HuH-7.5 (cell line): ENCODE measurements at places on chromosomes 6 and 20.

DNA sequence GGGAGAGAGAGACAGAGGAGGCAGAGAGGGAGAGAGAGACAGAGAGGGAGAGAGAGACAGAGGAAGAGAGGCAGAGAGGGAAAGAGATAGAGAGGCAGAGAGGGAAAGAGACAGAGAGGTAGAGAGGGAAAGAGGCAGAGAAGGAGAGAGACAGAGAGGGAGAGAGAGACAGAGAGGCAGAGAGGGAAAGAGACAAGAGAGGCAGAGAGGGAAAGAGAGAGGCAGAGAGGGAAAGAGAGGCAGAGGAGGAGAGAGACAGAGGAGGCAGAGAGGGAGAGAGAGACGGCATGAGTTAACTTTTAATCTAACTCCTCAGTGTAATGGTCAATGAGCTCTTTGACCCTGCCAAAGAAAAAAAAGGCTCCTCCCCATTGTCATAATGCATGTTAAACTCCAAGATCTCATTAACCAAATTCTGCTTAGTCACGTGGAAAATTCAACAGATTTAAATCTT is 7.1 kb downstream of the ELOVL2 start:
- no peak for DNase-seq

- DNase-seq, result no peak
These were observed 336.0 kb downstream of the SYNE1 start for GRCh38 chr6:152301021-152301764.

DNA sequence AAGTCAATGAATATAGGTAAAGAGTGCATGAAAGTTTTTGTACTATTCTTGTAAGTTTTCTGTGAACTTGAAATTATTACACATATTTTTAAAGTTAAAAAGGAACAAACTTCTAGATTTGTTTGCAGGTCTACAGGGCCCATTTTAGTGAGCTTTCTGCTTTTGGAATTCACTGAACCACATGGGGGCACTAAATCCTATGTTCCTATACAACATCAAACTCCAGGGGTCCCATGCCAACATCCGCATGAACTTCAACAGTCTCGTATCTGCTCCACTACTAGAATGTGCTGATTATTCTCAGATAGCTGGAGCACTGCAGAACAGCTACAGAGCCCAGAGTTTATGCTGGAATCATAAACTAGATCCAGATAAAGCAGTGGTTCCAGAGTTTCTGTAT is 347.9 kb upstream of the SPTLC3 start:
- DNase-seq, result no peak

GRCh38 chr6:16095180-16095579 is 33.7 kb upstream of the MYLIP start:
- DNase-seq, result no peak

DNA sequence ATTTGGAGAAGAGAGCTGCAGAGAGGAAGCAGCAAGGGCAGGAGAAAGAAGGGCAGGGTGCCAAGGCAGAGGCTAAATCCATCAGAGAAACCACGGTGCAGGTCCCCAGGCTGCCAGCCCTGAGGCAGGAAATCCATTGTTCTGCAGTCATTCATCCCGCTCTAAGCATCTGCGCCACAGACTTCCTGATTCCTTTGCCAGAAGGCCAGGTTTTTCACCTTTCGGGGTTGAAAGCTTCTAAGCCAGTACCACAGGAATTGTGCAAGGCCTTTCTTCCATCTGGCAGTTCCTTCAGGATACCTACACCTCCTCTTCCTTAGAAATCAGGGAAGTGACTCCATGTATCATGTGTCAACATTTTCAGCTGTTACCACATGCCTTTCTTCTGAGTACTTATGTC is 45.6 kb downstream of the ADGRF5 start:
- DNase-seq, result no peak

- DNase-seq, result no peak
These were observed 70.3 kb upstream of the RALGAPA2 start for GRCh38 chr20:20782755-20783154.

- no peak for DNase-seq
These were observed 637.1 kb downstream of the UTRN start for GRCh38 chr6:144922120-144922722.

DNA sequence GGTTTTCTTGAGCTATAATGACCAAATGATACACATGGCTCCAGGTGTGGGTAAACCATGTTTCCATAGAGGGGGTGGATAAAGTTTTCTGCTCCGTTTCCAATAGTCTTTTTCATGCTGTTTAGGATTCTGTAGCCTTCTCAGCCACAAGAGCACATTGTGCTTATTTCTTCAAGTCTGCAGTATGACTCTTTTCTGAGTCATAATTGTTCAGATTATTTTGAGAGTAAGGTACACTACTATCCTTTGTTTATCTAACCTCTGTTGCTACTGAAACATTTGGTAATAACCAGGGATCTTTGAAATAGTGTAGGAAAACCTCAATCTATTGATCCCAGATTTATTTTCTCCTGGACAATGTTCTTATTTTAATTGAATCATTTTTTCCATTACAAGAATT is 247.9 kb upstream of the BMP2 start:
- no peak for DNase-seq

GRCh38 chr6:13187692-13188091 is 140.6 kb downstream of the TBC1D7 start:
- no peak for DNase-seq

DNA sequence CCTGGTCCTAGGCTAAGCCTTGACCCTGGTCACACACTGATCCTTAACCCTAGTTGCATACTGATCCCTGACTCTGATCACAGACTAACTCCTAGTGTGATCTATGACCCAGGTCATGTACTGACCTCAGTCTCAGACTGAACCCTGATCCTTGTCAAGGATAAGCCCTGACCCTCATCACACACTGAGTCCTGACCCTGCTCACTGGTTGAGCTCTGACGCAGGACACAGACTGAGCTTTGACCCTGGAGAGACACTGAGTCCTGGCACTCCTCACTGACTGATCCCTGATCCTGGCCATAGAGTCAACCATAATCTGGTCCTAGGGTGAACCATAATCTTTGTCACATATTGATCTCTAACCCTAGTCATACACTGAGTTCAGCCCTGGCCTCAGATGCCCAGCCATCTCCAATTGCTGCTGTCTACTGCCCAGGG is 37.9 kb downstream of the KCNB1 start:
- no peak for DNase-seq

GRCh38 chr6:160430751-160431150 is 82.6 kb downstream of the SLC22A3 start:
- DNase-seq, result no peak

DNA sequence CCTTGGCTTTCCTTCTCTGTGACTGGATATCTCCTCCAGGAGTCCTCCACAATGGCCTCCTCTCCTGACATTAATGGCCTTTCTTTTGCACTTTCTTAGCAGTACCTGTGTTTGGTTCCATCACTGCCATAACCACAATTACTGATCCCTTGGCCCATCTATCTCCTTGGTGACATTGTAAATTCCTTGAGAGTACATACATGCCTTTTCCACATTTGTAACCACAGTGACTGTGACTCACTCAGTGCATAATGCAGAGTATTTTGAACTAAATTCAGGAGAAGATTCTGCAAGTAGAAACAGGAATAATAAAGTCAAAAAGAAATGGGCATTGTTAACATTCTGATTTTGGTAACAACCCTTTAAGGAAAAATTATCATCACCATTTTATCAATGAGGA is 197.2 kb upstream of the SOX4 start:
- DNase-seq, result no peak

DNA sequence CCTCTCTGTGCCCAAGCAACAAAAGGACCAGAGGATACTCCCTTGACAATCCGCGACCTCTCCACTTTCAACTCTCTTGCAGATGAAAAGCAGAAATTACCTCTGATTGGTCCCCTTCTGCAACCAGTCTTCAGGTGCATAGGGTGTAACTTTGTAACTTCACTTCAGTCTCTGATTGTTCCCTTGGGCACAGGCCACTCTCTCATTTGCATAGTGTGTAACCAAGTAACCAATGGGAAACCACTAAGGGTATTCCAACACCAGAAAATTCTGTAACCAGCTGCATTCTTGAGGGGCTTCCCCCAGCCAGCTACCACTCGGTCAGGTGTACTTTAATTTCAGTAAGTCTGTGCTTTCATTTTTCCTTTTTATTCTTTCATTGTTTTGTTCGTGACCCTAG is 4.4 kb upstream of the RAET1L start:
- DNase-seq, result no peak

- DNase-seq, result no peak
These were observed 121.6 kb upstream of the LGSN start for GRCh38 chr6:63441266-63441956.

GRCh38 chr6:29853245-29853644 is 25.6 kb downstream of the HLA-G start:
- no peak for DNase-seq

DNA sequence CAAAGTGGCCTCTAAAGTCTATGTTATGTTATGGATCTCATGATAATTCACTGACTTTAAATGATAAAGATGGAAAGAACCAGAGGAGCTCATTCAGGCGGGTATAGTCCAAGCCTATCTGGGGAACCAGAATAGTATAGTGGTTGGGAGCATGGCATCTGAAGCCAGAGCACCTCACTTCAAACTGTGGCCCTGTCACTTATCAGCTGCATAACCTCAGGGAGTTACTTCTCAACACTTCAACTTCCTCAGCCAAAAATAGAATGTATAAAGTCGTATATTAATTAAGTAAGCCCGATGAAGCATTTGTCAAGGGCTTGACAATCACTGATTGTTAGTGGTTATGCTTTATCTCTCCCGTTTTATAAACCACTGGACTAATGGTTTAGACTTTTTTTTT is 112.7 kb downstream of the RTN4IP1 start:
- no peak for DNase-seq

GRCh38 chr6:169160091-169160854 is 93.4 kb downstream of the THBS2 start:
- DNase-seq, result no peak

- DNase-seq, result no peak
These were observed 233.5 kb upstream of the TAB2 start for GRCh38 chr6:149084026-149084425.

- no peak for DNase-seq
These were observed 90.8 kb downstream of the ZNF217 start for GRCh38 chr20:53502820-53503219.

GRCh38 chr6:118876814-118877213 is 17.1 kb upstream of the ASF1A start:
- no peak for DNase-seq

GRCh38 chr6:9621276-9621675 is 793.6 kb downstream of the TFAP2A start:
- no peak for DNase-seq

GRCh38 chr6:74182992-74183391 is 487.0 kb downstream of the CD109 start:
- no peak for DNase-seq

DNA sequence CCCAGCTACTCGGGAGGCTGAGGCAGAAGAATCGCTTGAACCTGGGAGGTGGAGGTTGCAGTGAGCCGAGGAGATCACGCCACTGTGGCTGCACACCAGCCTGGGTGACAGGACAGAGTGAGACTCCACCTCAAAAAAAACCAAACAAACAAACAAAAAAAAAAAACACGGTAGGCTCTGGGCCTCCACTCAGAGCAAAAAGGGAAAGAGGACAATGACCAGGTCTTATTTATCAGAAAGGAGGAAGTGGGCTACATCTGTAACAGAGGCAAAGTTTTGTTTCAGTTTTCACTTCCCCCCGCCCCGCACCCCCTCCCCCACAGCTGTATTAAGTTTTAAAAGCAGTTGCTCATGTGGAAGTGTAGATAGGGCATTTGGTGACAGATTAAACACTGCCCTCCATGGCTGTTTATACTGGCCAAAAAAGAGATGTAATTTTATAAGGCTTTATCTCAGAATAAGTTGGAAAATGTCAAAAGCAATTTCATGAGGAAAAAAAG is 114.6 kb downstream of the RCAN2 start:
- DNase-seq, result no peak

DNA sequence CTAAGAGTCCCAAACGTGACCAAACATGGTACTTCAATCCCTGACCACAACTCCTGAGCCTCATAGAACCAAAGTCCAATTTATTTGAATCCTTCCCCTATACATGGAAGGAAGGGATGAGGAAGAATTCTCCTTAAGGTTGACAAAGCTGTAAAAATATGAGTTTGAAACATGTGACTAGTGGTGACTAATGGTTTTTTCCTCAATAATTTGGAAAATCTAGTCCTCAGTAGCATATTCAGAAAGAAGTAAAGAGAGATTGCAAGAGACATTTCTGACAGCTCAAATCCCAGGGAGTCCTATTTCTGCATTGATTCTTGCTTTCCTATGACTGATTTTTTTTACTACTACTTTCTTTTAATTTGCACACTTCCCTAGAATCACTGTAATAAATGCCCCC is 443.7 kb downstream of the FRK start:
- no peak for DNase-seq

- no peak for DNase-seq
These were observed 227.6 kb downstream of the BMP7 start for GRCh38 chr20:57038608-57039440.

GRCh38 chr6:101226677-101227135 is 166.8 kb upstream of the GRIK2 start:
- no peak for DNase-seq

GRCh38 chr6:71419217-71420094 is 130.8 kb downstream of the OGFRL1 start:
- no peak for DNase-seq

GRCh38 chr20:54476169-54477009 is 996 bp downstream of the DOK5 start:
- no peak for DNase-seq

DNA sequence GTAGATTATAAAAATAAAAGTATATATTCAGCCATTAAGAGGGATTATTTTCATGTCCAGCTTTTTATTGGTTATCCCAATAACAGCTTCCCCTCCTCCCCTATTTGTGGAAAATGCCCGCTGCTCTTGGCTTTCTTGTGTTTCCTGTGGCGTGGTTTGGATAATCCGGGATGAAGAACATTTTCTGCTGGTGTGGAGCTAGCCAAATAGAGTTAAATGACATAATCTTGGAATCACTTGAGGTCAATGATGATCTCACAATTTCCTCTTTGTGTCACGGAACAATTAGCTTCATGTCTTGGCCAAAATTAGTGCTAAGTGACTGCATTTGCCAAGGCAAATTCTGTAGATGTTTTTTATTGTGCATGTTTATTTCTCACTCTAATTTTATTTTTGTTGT is 394.0 kb downstream of the LAMA2 start:
- DNase-seq, result no peak

DNA sequence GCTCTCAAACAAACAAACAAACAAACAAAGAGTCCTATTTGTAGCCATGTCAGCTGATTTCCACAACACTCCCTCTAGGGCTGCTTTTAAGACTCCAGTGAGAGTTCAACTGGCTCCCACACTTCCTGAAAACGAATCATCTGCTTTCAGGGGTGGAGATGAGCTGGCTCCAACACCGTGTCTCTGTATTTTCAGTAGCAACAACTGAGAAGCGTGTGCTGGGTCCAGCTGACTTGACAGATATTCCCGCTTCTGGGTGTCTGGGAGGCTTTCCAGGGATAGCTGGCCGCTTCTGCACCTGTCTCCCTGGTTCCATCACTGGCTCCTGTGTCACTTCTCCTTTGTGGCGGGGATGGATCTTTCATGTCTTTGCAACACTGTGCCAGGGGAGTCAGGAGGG is 272.5 kb upstream of the SOX4 start:
- DNase-seq, result no peak

DNA sequence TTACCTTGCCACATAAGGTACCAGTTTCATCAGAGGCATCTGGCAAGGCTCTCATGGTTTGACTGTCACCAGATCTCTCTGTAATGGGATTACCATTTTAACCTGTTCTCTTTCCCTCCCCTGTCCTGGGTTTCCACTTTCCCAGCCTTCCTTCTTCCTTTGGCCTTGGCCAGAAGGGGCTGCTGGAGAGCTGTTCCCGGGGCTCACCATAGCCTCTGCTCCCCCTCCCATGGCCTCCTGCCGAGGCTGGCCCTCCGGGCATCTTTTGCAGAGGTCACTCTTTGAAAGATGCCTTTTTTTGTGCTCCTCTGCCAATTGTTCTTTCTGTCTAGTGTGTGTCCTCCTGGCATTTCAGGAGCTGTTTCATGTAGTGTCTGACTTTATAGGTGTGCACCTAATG is 100.7 kb upstream of the SCP2D1 start:
- DNase-seq, result no peak
